Keratinocyte (primary cell): ENCODE measurements at places on chromosomes 16 and 17.

- no peak for DNase-seq
Observed at GRCh38 chr16:86823888-86824671, 245.7 kb downstream of the FOXL1 start.

DNA sequence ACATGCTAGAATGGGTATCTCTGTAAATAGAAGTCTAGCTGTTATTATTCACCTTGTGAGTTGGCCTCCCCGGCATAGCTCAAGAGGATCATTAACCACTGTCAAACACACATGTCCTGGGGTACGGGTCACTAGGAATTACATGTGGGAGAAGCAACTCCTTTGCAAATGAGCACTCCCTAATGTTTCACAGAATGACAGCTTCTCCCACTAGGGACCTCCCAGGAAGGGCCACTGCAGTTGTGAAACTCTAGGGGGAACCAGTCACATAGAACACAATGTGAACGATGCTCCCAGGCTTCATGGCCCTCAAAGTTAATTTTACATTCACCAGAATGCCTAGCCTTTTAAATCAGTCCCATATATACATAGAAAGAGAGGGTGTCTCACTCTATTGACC is 12.4 kb upstream of the ZNF19 start:
- no peak for DNase-seq

DNA sequence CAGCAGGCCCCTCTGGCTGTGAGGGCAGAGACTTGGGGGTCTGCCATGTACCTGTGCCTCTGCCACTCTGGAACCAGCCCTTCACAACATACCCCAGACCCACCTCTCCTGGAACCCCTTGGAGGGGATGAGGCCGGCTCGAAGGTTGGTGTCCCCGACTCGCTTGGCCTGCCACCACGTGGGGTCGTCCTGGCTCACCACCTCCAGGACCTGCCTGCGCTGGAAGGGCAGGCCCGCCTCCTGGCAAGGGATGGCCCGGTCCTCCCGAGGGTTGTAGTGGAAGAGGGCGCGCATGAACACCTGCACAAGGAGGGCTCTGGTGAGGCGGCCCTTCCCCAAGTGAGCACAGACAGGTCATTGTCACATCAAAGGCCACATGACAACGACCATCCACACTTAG is 12.2 kb downstream of the MPP3 start:
- no peak for DNase-seq

DNA sequence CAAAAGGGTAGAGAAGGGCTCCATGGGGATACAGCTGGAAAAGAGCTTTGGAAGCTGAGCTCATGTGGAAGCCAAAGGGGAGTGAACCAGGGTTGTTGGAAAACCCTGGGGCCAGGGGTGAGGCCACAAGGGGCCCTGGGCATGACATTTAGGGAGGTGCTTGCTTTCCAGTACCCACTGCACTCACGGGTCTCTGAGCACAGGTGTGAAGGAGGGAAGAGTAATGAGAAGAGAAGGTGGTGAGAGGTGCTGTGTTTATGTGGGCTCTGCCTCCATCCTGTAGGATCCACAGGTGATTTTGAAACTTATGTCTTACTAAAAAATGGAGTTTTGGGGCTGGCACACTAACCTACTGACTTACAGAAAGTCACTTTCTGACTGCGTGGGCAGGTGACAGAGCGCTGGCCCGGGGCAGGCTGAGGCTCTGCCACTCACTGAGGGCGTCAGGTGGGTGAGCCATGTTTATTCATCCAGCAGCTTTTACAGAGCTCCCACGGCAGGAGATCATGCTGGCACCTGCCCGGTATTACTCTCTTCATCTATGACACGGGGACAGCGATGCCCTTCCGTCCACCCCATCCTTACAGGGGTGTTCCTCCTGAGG is 18.9 kb downstream of the KSR1 start:
- no peak for DNase-seq

- no peak for DNase-seq
Observed at GRCh38 chr16:27690608-27691007, 140.7 kb downstream of the KATNIP start.
